Stimulated activated CD4-positive, alpha-beta T cell treated with anti-CD3 and anti-CD28 coated beads, Interleukin-1b, Interleukin-23, amount 100 ng/mL, for 1 hour (primary cell): ENCODE measurements at places on chromosomes 16 and 17.

GRCh38 chr17:30299000-30299399 is 7.3 kb upstream of the BLMH start:
- no peak for DNase-seq

GRCh38 chr17:44794851-44795413 is 35.2 kb downstream of the GJC1 start:
- DNase-seq = no peak

- DNase-seq = no peak
Measured at GRCh38 chr17:58605986-58606385, 85.9 kb downstream of the TEX14 start.

- no peak for DNase-seq
Measured at GRCh38 chr17:27607521-27608091, 23.4 kb upstream of the LGALS9 start.

- DNase-seq = no peak
Measured at GRCh38 chr17:68854452-68854851, 100.7 kb downstream of the ABCA8 start.

DNA sequence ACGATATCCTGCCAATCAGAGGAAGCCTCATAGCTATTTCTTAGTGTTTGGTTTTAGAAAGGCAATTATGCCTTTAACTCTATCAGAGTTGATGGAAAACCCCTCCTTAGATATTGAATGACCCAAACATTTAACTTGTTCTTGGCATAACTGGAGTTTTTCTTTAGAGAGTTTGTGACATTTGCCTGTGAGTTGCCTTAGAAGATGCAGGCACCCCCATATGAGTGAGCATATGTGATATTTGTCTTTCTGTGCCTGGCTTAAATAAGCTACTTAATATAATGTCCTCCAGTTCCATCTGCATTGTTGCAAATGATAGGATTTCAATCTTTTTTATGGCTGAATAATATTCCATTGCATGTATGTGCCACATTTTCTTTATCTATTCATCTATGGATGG is 19.6 kb upstream of the B4GALNT2 start:
- DNase-seq = no peak
